Effector CD8-positive, alpha-beta T cell (primary cell): ENCODE measurements at places on chromosomes 12 and 14.
A peak's percentile ranks its signal among the peaks of the same experiment; 100 is the strongest.

GRCh38 chr14:21373980-21374379 lies 9.8 kb downstream of the SUPT16H start:
- DNase-seq: no peak

DNA sequence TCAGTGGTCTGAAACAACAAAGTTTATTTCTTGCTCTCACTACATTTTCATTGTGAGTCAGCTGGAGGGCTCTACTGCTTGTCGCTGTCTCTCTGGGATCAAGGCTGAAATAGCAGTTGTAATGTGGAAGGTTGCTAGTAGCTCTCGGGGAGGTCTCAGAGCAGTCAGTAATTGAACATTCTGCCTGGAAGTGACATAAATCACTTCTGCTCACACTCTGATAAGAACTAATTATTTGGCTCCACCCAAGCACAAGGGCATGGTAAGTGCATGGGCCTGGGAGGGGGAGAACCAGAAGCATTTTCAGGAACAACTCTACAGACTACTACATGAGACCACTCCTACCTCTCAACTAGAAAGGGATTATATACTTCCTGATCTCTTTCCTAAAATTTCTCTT lies 128.2 kb downstream of the TMEM117 start:
- no peak for DNase-seq

DNA sequence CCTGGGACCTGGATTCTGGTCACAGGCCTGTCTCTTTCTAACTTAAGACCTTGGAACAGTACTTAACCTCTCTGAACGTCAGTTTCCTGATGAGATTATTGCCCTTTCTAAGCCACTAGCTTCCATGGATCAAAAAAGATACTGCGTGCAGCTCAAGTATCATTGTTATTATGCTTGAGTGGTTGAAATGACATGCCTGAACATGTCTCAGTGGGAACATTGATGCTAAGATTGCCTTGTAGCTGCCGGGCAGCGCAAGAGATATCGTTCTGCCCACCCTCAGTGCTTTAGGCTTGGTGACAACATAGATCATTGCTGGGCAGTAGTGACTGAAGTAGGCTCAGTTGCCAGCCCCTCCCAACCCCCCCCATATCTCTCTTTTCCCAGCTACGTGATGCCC lies 131.9 kb downstream of the SMOC1 start:
- DNase-seq: no peak

DNA sequence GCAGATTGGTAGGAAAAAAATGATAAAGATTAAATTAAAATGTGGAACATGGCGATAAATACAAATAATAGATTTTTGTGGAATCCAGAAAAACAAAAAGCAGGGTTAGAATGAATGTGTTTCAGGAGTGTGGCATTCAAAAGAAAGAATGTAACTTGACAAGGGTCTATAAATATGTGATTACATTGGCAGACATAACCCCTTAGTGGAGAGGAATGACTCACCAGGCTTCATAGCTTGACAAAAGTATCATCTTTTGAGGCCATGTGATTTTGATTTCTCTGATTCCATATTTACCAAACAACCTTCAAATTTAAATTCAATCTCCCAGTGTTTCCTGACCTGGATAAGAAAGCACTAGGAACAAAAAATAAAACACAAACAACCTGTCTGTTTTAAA lies 24.4 kb upstream of the MGST1 start:
- no peak for DNase-seq

DNA sequence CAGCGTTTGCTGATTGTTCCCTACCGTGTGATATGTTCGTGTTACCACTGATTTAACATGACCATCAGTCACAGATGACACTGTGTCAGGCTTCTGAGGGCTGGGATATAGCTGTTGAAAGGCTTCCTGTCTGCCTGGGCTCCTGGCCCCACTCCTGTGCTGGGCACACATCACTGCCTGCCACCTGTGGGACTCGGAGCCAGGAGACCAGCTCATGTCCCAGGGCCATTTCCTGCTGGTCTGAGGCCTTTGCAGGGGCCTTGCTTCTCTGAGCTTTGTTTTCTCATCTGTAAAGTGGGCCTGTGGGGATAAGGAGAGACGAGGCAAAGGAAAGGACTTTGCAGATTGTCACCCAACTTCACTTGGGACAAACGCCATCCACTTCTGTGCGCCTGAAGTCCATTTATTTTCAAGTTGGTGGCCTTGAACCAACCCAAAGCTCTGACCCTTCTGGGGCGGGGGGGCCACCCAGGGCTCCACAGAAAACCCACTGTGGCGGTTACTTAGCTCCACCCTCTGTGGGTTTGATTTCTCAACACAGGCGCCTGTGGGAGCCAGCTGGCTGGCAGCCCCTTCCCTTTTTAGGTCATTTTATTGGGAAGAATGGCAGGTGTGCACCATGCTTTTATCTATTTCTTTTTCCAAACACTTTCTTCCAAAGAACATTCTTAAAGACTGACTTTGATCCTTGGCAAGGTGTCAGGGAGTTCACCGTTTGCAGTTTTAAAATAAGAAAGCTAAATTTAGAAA lies 54.1 kb downstream of the BEGAIN start:
- no peak for DNase-seq

GRCh38 chr14:60174352-60175254 lies 9.4 kb upstream of the DHRS7 start:
- DNase-seq: no peak

GRCh38 chr12:113049976-113050742 lies 6.4 kb upstream of the DTX1 start:
- no peak for DNase-seq

DNA sequence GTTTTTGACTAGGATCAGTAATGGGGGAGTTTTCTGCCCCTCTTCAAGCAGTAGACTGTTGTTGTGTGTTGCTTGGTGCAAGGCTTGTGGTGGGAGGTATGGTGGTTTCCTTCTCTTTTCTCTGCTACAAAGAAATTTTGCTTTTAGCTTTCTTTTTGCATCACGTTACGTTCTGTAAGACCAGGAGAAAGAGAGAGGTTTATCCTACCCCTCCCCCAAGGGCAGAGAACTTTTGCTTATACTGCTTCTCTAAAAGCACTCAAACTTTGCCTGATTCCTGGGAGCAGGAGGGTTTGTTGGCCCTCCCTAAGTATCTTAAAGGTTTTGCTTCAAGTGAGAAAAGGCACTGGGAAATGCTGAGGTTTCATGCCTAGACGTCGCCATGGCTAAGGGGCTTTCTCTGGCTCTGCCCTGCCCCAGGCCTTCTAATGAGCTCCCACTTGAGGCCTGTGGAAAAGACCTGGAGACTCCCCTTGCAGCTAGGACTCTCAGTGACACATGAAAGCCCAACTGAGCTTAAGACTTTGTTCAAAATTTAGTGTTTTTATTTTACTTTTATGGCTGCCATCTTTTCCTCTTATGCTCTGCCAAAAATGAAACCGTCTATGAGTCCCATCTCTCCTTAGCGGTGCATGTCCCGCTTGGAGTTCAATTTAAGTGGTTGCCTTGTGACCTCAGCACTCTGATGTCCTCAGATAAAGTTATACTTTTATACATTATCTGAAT lies 49.2 kb downstream of the EIF2S3B start:
- DNase-seq: peak; percentile 42

DNA sequence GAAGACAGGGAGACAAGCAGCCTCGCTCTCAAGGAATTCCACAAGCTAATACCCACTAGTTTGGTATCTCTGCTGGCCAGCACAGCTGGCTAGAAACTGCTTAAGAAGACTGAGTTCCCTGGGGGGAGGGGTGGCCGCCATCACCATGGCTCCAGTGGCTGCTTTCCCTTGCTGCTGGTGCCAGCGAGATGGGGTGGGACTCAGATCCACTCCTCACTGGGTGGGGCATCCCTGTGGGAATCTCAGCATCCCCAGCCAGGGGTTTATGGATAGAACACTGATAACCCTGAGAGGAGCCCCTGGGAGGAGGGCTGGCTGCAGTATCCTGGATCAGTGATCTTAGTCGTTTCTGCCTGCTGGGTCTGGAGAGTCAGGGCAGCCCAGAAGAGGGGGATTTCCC lies 170.6 kb upstream of the MDGA2 start:
- no peak for DNase-seq

GRCh38 chr14:89534902-89535685 lies 118.1 kb upstream of the FOXN3 start:
- DNase-seq: no peak

DNA sequence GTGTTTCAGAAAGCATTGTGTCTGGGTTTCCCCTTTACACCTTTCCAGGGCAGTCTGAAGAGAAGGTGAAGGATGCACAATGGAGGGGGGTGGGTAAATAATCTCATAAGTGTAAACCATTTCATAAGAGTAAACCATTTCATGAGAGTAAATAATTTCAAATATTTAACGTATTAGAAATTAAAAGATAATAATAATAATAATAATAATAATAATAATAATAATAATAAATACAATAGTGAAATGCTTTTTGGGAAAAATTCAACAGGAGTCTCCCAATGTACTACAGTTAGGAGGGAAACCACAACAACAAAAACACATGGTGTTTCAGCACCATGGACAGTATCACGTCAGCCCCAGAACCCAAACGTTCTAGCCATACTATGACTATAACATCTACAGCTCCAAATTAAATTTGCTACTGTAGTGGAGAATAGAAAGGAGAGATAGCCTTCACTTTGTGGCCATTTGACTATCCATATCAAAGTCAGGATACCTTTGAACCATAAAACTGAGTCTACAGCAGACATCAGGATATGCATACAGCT lies 691.8 kb downstream of the BCL11B start:
- no peak for DNase-seq

GRCh38 chr12:115079760-115080159 lies 395.8 kb upstream of the TBX3 start:
- DNase-seq: no peak

GRCh38 chr12:111094157-111095010 lies 174.0 kb upstream of the MYL2 start:
- DNase-seq: no peak

- no peak for DNase-seq
Observed at GRCh38 chr12:123942238-123942653, 30.4 kb downstream of the CCDC92 start.

- no peak for DNase-seq
Observed at GRCh38 chr12:52081263-52081733, 1.8 kb downstream of the SMIM41 start.
